T-helper 9 cell (primary cell): ENCODE measurements at places on chromosomes 13 and 19.
A peak's percentile ranks its signal among the peaks of the same experiment; 100 is the strongest.

GRCh38 chr19:22616659-22617058 lies 17.5 kb upstream of the ZNF492 start:
- no peak for DNase-seq

GRCh38 chr19:3963458-3964255 lies 7.2 kb downstream of the DAPK3 start:
- DNase-seq = no peak

- DNase-seq = no peak
Observed at GRCh38 chr19:30001791-30002190, 59.8 kb downstream of the URI1 start.

GRCh38 chr13:90414691-90415596 lies 932.5 kb upstream of the MIR17HG start:
- DNase-seq = no peak

DNA sequence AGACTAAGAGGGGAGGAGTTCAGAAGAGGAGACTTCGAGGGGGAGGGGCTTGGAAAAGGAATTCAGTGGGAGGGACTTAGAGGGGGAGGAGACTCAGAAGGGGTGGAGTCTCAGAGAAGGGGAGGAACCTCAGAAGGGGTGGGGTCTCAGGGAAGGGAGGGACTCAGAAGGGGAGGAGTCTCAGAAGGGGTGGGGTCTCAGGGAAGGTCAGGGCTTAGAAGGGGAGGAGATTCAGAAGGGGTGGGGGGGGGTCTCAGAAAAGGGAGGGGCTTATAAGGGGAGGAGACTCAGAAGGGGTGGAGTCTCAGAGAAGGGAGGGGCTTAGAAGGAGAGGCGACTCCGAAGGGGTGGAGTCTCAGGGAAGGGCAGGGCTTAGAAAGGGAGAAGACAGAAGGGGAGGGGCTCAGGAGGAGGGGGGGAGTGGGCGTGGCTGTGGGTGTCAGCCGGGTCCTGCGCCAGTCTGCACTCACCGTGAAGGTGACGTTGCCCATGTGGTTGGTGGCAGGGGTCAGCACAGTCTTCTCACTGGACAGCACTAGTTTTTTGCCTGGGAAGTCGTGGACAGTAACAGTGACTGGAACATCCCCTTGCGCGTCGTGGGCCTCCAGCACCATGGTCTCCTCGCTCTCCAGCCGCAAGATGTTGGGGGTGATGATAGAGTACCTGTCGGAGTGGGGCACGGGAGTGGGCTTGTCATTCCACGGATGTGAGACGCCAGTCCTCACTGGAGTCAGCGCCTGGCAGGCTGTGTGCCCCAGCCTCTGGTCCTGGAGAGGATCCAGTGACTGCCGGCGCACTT lies 1.5 kb downstream of the C3 start:
- DNase-seq = no peak

DNA sequence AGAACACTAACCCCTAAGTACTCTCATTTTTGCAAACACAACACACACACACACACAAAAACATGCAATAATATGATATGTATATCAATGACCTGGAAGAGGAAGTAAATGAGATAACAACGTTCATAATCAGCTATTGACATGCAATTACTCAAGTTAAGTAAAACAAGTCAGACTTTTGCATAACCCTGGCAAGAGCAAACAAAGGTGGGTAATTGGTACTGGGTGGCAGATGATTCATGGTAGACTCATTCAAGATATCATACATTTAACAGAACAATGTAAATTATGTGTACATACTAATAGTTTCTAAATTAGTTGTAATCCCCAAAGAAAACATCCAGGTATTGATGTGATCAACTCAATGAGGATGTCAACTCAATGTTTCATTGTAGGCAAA lies 508.8 kb downstream of the DACH1 start:
- no peak for DNase-seq

DNA sequence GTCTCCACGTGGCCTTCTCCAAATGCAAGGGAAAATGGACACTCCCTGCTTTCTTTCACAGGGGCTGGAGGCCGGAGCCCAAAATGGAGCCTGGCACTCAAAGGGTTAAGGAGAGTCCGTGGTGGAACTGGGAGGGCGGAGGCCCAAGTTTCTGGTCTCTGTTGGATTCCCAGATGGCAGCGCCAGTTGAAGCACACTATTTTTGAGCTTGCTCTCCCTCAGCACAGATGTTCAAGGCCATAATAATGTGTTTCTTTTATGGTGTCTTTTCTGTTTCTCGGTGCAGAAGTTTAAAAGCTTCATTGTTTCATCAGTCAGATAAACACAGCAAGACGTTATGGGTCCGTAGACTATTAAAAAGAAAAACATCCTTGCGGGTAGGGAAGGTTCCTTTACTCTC lies 67.6 kb downstream of the TNFRSF19 start:
- no peak for DNase-seq

DNA sequence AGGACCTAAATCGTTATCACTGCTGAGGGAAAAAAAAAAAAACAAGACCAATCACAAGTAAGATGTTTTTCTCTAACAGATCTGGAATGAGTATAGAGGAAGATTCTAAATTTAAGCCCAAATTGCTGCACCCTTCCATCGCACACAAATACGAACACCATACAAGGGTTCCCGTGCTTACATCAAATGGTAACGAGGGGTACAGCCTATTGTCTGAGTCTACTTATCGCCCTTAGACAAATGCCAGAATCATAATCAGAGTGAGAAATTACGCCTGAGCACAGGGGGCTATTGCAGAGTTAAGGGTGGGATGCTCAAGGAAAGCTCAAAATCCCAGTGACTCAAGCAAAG lies 603 bp downstream of the ZC3H13 start:
- no peak for DNase-seq

DNA sequence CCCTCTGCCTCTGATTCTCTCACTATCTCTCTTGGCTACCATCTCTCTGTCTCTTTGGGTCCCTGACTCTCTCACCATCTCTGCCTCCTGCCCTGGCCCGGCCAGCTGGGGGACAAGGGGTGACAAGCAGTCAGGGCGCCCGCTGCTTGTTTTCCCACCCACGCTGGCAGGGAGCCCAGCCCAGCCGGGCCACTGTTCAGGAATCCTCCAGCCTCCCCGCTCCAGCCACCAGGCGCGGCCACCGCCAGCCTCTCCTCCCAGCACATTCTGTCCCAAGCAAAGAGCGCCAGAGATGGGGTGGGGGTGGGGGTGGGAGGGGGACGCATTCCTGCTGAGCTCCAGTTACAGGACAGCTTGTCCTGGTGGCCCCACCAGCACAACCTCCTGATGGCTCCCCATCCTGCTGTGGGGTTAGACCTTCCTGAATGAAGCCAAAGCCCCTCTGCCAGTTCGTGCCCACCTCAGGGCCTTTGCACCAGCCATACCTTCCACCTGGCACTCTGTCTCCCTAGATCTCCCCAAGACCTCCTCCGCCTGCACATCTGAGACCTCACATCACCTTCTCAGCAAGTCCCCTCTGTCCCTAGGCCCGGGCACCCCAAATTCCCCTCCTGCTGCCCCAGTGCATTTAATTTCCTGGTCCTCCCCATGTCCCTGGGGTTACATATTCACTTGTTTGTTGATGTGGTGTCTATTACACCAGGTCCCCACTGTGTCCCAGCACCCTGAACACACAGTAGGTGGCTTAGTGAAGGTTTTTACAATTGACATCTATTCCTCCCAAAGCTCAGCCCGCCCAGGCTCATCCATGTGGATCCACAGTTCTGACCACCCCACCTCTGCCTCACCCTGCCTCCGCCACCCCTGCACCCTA lies 12.5 kb downstream of the ARRDC2 start:
- no peak for DNase-seq

DNA sequence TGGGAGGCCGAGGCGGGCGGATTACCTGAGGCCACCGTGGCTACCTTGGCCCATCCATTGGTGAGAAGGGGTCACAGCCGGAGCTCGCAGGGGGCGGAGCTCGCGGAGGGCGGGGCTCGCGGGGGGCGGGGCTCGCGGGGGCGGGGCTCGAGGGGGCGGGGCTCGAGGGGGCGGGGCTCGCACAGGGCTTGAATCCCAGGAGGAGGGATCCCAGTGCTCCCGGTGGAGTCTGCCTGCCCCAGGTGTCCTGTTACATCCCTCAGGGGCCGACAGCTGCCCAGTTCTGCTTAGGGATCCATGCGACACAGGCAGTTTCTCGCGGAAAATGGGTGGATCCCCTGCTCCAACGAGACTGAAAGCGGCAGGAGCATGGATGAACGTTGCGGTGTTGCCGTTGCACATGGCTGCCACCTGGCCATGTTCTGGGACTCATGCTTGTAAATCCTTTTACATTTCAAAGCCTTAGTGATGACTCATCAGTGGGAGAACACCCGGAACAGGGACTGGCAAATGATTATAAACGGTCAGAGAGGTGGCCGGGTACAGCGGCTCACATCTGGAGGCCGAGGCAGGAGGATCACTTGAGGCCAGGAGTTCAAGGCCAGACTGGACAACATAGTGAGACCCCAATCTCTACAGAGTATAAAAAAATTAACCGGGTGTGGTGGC lies 25.1 kb downstream of the TMPRSS9 start:
- no peak for DNase-seq

GRCh38 chr13:46340011-46340410 lies 47.0 kb downstream of the RUBCNL start:
- DNase-seq = no peak

DNA sequence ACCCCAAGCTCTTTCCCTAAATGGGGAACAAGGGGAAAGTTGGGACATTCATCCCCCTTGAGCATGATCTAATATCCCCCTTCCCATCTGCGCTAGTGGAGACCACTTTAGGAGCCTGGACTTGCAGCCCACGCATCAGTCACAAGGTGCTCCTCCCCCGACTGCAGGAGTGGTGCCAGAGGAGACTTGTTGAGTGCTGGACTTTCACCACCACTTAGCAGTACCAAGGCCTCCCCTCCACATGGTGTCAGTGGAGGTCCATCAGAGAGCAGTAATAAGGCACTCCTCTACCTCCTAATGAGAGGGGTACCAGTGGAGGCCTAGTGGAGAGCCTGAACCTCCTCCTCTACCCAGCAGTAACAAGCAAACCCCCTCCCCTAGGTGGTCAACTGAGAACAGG lies 22.5 kb downstream of the CAB39L start:
- DNase-seq = no peak

GRCh38 chr13:100106705-100107104 lies 17.8 kb downstream of the PCCA start:
- no peak for DNase-seq

GRCh38 chr13:97976610-97977521 lies 23.4 kb downstream of the IPO5 start:
- no peak for DNase-seq

- DNase-seq = peak; percentile 81
Observed at GRCh38 chr19:1942078-1942933, 1.3 kb downstream of the CSNK1G2 start.

DNA sequence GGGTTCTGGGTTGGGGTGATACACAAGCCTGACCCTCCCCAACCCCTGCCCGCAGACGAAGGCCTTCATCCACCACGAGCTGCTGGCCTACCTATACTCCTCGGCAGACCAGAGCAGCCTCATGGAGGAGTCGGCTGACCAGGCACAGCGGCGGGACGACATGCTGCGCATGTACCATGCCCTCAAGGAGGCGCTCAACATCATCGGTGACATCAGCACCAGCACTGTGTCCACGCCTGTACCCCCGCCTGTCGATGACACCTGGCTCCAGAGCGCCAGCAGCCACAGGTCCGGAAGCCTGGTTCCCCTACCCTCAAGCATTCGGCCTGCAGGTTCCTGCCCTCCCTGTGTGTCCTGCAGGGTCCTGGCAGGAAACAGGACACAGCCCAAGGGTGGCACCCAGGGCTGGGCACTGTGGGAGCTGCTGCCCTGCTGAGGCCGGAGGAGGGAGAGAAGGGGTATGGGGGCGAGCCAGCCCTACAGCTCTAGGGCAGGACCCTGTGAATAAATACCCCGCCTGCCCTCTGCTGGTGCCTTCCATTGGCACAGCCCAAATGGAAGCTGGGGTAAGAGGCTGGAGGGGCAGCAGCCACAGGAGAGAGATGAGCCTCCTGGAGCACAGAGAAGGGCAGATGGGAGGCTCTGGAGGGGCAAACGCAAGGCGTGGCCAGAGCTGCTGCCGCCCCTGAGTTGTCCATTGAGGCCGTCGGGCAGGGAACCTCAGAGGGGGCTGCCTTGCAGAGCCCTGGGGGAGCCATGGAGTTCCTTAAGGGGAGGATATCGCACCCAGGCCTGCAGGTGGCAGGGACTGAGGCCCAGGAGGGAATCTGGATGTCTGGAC lies 6.8 kb downstream of the TMED1 start:
- DNase-seq = no peak

DNA sequence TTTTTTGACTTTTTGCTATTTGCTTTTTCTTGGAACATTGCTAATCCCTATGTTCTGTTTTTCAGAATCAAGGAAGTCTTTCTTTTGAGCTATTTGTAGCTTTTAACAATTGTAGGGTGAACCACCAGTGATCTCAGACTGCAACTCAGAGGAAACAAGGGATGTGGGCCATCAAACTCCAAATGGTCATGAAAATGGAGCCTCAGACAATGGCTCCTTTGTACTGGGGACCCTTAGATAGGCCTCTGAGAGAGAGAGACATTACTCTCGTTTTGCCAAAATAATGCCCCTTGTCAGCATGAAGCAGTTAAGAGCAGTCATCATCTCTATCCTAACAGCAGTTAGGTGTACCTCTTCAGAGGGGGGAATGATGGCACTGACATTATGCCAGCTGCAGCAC lies 56.4 kb upstream of the GJB6 start:
- DNase-seq = no peak

DNA sequence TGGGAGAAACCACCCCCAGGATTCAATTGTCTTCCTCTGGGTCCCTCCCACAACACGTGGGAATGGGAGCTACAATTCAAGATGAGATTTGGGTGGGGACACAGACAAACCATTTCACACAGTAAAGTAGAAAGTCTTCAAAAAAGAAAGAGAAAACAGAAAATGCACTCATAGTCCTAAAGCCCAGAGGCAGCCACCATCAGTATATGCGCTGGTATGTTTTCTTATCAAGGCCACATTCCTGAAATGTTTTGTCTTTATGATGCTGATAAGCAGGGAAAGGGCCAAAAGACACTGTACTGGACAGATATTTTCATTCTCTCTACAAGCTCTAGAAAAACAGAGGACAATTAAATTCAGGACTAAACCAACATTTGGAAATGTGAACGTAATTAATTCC lies 375.8 kb upstream of the TSHZ3 start:
- DNase-seq = no peak

DNA sequence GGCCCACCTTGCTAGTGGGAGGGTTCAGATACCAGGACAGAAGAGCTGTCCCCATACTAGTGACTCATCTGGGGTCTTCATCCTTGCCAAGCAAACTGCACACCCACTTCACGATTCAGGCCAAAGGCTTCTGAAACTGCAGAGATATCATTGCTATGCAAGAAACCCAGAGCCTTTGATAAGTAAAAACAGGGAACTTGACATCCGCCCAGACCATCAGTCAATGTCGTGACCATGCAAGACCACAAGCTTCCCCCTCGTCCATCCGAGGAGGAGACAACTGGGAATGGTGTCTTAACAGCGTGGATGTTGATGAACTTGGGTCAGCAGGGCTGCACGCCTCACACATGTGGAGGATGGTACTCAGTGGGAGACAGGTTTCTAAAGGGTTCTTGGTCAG lies 58.0 kb downstream of the ABCC4 start:
- no peak for DNase-seq

GRCh38 chr13:96781141-96781540 lies 213.1 kb downstream of the OXGR1 start:
- DNase-seq = no peak

GRCh38 chr19:1122972-1123363 lies 19.2 kb downstream of the GPX4 start:
- no peak for DNase-seq

- DNase-seq = no peak
Observed at GRCh38 chr19:41894350-41894749, 11.4 kb downstream of the ARHGEF1 start.

- DNase-seq = no peak
Observed at GRCh38 chr13:97851269-97851668, 102.2 kb upstream of the IPO5 start.

GRCh38 chr13:43356567-43356966 lies 333.2 kb downstream of the DNAJC15 start:
- DNase-seq = no peak
